COLO829 (cell line): ENCODE measurements at places on chromosomes 16 and 17.

DNA sequence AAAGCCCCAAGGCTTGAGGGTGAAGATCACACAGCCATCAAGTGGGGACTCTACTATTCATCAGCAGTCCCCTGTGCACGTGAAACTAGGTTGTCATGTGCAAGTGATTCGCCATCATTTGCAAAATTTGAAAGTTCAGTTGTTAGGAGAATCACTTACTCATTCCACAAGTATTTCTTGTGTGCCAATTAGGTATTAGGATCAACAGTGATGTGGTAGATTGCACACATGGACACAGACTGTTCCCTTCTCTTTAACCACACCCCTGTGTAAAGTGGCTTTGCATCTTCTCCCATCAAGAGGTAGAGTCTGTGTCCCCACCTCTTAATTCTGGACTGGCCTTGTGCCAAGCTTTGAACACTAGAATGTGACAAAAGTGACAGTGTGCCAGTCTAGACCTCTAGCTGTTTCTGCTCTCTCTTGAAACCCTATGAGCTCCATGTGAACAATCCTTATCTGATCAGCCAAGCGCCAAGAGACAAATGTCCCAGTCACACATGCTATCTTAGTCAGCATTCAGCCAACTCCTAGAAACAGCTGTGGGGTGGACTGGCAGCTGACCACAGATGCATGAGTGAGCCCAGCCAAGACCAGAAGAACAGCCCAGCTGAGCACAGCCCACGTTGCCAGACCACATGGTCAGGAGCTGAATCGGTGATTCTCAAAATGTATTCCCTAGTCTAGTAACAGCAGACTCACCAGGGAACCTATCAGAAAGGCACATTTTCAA, 31.5 kb upstream of the SHISA9 start:
- DNase-seq: no peak

DNA sequence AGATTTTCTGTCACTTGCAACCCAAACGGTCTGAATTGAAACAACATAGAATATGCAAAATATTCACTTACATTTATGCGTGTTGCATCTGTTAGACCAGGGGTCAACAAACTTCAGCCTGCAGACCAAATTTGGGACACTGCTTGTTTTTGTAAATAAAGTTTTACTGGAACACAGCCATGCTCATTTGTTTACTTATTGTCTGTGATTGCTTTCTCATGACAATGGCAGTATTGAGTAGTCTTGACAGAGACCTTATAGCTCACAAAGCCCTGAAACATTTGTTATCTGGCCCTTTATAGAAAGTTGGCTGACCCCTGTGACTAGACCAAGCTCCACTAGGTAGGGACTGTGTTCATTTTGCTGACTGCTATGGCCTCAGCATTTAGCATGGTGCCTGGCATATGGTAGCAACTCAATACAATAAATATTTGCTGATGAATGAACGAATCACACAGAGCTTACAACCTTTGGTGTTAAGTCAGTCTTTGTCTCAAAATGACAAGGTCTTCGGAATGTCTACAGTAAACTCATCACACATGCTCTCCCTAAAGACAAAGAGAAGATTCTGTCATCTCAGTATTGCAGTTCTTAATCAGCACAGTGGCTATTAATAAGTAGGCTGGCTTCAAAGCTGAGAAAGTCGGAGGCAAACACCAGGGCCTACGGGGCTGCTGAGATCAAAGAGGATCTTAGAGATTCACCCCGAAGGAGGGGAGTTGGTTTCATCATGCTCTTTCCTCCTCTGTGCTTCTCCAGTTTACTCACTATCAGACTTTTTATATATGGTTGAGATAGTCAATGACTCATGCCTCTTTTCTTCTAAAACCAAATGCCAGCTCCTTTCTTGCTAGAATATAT, 95.2 kb upstream of the AXIN2 start:
- DNase-seq: peak; percentile 38

DNA sequence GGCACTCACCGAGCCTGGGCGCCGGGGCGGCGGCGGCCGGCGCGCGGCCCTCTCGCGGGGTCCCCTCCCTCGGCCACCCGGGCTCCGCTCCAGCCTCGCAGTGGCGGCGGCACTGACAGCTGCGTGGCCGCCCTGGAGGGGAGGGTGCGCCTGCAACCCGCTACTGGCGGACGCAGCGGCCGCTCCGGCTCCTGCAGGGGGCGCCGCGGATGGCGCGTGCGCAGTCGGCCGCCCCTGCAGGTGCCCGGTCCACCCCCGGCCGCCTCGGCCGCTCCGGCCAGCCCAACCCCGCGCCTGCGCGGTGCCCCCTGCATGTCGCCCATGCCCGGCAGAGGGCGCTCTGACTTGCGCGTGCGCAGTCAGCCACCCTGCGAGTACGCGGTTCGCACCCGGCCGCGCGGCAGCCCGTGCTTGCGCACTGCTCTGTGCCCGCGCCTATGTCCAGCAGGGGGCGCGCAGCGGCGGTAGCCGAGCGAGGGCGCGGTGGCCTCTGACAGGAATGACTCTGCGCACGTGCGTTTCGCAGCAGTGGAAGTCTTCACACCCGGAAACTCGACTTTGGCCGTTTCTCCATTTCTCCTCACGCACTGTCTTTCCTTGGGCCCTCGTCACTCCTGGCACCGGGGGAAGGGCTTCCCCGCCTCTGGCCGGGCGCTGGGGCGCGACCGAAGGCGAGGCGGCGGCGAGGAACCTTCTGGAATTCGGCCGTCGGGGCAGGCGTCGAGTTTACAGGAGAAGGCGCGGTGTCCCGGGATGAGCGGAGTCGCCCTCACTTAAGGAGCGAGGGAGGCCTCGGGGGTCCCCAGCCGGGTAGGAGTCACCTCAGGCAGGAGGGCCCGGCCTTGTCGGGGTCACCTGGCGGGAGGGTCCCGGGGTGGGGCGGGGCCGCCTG, at the start of gene ABCA3:
Gene ABCA3 (minus strand): TSS at position 165 of the 892 bp plus-strand sequence. CDS start 14,262 bp downstream, outside the sequence.
- DNase-seq: peak; percentile 97

- peak; percentile 92 for DNase-seq
Observed at GRCh38 chr17:66540131-66540781, 237.8 kb downstream of the PRKCA start.

DNA sequence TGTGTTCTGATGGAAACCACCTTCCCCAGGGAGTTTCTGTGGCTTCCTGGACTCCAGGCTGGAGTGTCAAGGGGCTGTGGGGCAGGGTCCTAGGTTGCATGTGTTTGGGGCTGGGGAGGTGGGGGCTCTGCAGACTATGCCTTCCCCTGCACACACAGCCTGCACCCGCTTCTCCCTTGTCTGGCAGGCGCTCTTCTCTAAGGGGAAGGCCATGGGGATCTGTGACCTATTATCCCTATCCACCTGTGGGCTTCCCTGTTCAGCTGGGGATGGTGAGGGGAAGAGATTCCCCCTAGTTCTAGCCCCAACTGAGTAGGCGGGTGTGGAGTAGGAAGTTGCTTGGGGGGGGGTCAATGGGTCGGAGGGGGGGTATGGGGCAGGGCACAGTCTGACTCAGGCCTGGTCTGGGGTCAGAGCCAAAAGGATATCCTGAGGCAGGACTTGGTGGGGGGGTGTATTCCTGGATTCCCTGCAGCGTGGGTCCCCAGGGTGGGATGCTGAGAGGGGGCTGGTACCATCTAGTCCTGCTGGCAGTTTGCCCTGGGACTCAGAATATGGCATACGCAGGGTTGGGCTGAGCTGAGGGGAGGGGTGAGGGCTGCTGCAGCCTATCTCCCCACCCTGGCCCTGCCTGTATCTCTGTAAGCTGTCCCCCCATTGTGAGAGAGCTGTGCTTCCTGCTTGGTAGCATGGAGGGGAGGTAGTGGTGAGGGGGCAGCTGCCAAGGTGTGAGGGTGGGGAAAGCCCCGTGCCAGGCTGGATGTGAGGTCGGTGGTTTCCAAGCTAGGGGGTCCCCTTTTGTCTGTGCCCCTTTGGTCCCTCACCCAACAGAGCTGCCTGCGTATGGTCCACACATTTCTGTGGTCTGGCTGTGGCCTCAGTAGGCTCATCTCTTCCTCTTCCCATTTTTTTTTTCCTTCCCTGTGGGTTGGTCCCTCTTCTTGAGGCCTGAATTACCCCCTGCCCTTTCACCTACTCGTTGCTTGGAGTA, 14.7 kb downstream of the RARA start:
- DNase-seq: no peak

- DNase-seq: no peak
Observed at GRCh38 chr16:73886426-73886825, 410.2 kb upstream of the PSMD7 start.

GRCh38 chr16:78538919-78539318, 439.5 kb downstream of the WWOX start:
- no peak for DNase-seq

DNA sequence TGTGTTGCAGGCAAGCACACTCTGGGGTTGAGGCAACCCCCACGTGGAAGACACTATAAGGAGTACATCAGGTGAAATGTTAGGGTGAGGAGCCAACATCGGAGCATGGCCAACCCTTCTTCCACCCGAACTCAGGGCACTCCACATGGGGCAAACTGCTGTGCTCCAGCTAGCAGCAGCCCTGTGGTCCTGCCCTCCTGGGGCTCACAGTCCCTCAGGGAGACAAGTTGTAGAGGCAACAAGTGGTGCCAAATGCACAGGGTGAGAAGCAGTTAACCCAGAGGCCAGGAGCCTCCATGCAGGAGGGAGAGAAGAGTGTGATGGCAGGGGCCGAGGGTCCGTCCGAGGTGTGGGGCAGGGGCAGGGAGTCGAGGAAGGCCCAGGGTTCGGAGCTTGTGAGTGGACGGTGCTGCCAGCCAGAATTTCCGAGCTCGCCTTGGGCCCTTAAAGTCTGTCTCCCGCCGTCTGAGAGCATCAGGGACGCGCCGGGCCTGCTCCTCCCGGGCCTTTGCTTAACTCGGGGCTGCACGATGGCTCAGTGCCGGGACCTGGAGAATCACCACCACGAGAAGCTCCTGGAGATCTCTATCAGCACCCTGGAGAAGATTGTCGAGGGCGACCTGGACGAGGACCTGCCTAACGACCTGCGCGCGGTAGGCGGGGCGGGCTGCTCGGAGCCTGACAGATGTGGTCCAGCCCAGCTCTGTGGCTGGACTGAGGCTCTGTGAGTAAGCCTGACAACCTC, 32.3 kb downstream of the ATPAF2 start:
- DNase-seq: no peak

GRCh38 chr17:12789075-12789480, 220 bp upstream of the ARHGAP44 start:
- DNase-seq: no peak

DNA sequence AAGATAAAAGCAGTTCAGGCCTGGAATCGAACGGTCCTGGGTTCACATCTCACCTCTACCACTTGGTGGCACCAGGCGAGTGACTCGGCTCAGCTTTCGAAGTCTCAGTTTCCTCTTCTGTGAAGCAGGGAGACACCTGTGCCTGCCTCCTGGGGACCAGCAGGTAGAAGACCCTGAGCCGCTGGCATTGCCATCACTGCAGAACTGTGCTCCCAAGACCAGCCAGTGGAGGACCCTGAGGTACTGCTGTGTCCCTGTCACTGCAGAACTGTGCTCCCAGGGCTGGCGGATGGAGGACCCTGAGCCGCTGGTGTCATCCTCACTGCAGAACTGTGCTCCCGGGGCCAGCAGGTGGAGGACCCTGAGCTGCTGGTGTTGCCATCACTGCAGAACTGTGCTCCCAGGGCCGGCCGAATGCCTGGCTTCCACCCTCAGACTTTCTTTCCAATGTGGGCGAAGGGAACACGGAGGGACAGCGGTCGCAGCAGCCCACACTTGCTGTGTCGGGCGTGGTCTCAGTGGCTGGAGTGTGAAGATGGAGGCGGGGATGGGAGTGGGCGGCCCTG, 8.7 kb upstream of the SLC7A5 start:
- DNase-seq: no peak

DNA sequence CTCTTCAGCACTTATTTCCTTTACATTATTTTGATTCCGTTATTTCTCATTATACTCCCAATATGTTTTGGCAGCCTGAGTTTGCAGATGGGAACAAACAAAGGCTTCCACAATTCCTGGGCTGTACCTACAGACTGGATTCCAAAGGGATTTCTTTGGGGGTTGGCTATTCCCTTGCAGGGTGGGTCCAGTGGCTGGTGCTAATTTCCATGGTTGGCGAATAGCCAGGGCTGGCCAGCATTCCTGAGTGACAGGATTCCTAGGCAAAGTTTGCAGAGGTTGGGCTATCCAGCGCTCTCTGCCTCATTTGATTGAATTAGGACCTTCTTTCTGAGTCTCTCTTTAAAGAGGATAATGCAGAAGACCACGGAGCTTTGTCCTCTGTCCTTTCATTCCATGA, 207.4 kb downstream of the MAF start:
- DNase-seq: no peak

DNA sequence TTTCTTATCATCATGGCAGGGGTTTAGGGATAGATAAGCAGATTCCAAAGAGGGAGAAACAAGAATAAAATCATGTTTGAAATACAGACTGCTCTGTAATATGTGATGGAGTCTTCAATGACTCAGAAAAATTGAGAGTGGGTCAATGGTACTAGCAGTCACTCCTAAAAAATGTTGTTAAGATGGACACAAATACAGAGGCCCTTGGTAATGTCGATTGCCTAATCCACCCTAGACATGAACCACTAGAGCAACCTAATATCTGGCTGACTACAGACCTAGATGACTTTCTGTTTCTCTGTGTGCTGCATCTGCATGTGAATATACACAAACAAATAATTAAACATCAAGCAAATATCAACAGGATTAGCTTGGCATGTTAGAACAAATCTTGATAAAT, 135.8 kb downstream of the CDH8 start:
- DNase-seq: no peak

- DNase-seq: peak; percentile 60
Observed at GRCh38 chr16:19696328-19696727, 21.7 kb downstream of the KNOP1 start.

DNA sequence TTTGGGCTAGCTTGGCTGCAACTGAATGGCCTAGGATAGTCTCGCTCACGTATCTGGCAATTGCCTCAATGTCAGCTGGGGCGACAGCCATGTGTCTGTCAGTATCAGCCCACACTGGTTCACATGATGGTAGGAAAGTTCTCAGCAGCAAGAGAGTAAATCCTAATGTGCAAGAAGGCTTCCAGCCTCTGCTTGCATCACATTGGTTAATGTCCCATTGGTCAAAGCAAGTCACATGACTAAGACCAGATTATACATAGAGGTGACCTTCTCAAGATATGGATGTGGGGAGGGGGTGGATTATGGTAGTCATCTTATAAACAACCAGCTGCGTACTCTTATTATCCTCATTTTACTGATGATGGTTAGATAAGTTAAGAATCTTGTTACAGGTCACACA, 31.0 kb downstream of the CHP2 start:
- DNase-seq: no peak

DNA sequence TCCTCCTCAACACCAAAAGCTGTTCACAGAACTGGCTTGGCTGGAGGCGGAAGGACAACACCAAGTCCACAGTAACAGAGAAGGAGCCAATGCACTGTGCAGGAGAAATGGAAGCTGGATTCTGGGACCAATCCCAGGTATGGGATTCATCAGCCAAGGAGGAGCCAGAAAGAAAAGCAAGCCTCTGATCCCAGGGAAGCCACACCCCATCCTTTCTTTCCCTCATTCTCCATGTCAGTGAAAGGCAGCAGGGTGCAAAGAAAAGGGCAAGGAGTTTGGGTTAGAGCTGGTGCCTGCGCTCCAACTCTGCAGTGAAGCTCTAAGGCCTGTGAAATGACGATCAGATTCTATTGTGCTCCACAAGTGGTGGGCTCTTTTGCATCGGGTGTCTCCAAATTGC, 11.0 kb downstream of the DCAKD start:
- no peak for DNase-seq
